ENCODE measurements at places on chromosomes 3 and 15. TPM values are rescaled to one million over a fixed set of nuclear protein-coding genes. Genes with fewer than 3 reads are reported as not detected.

DNA sequence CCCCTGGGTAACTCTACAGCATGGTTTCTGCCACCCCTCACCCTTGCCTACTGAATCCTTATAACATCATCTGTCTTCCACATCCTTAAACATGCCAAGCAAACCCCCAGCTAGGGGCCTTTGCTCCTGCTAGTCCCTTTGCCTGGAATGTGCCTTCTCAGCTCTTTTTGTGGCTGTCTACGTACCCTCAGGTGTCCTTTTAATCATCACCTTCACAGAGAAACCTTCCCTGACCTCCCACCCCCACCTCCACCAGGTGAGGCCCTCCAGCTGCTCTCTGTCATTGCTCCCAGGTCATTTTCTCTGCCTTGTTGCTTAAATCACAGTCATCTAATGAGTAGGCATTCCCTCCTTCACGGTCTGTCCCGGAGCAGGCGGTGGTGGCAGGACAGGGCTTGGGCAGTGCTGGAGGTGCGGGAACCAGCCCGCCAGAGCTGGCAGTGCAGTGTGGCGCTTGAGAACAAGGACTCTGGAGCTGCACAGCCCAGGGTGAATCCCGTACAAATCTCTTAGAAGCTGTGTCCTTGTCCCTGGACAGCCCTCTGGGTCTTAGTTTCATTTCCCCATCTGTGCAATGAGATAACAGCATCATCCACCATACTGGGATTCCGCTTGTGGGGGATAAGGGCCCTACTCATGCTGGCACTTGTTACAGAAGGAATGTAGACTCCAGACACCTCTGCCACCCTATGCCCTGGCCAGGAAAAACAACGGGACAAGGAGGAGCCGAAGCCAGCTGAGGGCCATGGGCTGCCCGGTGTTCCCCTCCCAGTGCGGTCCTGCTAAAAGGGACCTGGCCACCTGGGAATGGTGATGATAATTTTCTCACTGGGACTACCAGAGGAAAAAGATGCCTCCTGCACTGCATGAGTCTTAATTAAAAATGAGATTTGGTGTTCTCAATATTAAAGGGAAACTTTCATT, 52.1 kb upstream of the IQSEC1 start:
- no peak for DNase-seq

DNA sequence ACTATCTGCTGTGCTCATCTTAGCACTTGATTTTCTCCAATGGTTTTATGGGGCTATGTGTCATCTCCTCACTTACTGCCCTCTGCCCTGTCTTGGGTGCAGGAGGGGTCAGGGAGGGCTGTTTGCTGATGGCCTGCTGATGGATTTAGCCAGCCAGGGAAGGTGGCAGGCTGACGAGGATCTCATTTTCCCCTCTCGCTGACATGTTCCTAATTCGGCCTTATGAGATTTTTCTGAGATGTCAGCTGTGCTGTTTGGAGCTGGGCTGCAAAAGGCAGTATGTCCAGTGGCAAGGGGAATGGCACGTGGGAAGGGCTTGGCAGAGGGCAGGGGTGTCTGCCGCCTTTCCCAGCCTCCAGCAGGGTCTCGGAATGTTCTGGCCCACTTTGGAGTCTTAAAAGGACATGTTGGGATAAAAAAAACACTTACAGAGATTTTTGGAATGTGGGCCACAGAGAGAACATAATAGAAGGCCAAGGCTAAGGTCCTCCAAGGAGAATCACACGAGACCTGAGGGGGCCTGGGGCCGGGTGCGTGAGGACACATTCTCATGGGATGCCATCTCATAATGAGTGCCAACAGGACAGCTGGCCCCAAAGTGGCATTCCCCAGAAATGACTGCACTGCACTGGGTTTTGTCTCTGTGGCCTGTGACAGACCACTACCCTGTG, 303.8 kb downstream of the TLE3 start:
- DNase-seq: no peak

DNA sequence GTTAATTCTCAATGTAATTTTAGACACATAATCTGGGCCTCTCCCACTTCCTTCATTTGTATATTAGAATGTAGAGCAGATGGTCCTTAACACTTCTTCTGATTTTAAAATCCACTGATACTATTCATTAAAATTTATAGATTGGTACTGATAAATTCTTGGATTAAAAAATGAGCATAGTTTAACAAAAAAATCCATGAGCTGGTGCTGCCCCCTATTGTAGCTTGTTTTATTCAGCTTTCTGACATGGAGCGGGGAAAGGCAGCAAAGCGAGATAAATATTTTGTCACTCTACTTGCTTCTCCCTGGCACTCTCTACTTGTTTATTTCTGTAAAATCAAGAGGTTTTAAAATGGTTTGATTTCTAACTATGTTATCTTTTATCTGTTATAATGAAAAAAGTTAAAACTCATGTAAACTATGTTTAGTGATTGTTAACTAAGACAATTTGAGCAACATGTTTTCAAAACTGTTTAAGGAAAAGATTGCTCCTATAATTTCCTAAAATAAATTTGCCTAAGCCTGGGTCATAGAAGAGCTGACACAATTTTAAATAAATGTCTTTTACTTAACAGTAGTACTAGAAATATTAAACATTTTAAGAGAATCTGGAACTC, 26.5 kb upstream of the PLOD2 start:
- no peak for DNase-seq

- no peak for DNase-seq
Observed at GRCh38 chr3:171807806-171808205, 2.5 kb downstream of the PLD1 start.

DNA sequence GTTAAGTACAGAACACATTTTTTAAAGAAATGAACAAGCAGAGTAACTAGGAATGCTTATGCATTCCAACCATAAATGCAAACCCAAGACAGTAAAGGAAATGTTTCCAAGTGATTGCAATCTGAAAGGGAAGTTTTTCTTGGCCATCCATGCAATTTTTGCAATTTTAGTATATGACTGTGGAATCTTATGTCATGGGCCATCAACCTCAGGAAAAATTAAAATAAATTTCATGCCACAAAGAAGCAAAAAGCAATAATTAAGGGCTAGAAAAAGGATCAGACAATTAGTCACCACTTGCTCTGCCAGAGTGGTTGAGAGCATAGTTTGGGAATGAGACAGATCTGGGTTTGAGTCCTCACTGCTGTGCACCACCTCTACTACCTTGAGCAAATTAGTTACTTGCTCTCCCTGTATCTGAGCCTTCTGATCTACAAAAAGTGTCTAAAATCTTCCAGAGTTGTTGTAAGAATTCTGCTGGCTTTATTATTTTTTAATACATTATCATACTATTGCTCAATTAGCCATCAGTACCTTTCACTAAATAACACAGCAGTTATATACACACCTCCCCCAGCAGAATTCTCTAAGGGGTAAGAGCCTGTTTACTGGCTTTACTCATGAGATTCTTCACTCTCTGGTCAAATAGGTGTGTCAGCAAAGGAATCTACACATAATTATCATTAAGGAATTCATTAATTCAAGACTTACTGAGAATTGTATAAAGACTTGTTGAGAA, 49.7 kb upstream of the FBN1 start:
- DNase-seq: no peak

- DNase-seq: no peak
Observed at GRCh38 chr3:68485051-68485450, 447.3 kb downstream of the TAFA4 start.

DNA sequence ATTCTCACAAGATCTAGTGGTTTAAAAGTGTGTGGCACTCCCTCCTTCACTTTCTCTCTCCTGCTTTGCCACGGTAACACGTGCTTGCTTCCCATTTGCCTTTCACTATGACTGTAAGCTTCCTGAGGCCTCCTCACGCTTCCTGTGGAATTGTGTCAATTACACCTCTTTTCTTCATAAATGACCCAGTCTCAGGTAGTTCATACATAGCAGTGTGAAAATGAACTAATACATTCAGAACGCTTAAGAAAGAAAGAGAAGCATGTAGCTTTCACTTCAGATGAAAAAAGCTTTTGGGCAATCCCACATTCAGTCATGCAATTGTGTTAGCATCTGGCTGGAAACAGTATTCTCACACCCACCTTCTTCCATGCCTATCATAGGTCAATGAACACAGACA, 24.4 kb downstream of the P3H2 start:
- no peak for DNase-seq

- DNase-seq: no peak
Observed at GRCh38 chr3:157285966-157286365, 126.0 kb upstream of the CCNL1 start.

DNA sequence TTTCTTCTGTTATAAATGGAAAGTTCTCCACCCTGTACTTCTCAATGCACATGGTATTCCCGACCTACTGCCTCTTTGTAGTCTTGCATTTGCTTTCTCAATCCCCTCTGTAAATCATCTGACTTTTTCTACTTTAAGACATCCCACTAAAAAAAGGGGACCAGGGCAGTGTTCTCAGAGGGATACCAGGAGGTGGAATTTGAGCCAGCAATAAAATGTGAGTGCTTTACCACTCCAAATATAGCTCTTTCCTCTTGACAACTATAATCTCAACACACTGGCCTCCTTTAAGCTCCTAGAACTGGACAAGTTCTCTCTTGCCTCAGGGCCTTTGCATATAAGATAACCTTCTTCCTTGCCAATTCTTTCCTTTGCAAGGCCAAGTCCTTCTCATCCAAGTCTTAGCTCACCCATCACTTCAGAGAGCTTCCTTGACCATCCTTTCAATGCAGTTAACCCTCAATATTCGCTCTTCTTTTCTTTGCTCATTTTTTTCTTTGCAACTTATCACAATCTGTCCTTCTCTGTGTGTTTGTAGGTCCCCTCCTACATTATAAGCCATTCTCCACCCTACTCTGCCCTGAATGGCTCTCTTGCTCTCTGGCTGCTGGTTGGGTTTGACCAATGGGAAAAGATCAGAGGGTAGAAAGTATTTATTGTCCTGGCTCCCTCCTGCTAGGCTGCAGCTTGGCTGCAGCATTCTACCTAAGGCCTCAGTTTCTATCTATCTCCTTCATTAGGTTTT, 93.4 kb downstream of the PRICKLE2 start:
- no peak for DNase-seq

- no peak for DNase-seq
Observed at GRCh38 chr3:46690798-46691197, 2.7 kb downstream of the ALS2CL start.

- peak; percentile 72 for DNase-seq
Observed at GRCh38 chr3:102059145-102059943, 210.0 kb downstream of the NFKBIZ start.

DNA sequence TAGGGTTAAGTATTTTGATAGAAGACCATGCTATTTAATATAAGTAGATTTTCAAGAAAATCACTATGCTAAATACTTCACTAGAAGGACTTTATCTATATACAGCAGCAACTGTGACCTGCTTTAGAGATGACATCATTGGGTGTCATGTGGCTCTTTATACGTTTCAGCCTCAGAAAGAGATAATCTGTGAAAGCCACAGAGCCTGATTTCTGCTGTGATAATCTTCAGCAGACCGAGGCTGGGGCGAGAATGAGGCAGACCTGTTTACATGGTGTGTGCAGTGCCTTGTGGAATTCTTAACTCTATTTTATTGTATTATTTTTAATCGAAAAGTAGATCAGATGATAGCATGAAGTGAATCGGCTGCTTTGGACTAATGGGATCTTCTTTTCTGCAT, 471.2 kb downstream of the MFSD1 start:
- no peak for DNase-seq

- DNase-seq: no peak
Observed at GRCh38 chr3:150912501-150912900, 7.3 kb upstream of the MINDY4B start.

DNA sequence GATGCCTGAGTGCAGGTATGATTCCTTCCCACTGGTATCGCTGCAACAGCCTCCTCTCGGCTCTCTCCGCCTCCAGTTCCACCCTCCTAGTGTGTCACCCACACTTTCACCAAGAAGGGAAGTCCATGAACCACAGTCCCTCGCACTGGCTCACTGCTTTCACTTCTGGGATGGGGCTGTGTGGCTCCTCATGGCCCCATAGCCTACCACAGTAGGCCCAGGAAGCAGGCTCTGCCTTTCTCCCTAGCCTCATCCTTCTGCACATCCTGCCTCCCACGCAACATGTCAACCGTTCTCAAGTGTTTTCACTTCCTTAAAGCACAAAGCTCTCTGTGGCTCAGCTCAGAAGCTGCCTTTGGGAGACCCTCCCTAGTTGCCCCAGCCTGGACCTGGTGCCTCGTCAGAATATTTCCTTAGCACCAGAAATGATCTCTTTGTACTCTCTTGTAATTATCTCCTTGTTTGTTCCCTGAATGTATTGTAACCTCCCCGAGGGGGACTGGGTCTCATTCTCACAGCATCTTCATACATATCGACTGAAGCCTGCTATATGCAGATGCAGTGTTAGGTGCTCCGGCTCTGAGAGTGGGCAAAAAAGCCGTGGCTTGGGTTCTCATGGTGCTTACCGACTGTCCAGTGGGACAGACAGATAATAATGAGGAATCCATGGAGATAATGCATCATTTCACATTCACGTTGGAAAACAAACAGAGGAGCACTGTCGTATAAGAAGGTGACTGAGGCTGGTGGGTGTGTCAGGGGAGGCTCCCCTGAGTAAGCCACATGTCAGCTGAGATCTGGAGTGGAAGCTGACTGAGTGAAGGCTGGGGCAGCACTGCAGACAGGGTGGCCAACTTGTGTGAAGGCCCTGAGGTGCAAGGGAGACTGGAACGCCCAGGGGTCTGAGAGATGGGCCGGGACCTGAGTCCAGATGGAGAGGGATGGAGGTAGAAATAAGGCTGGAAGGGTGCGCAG, 107.1 kb downstream of the DGKG start:
- peak; percentile 83 for DNase-seq

DNA sequence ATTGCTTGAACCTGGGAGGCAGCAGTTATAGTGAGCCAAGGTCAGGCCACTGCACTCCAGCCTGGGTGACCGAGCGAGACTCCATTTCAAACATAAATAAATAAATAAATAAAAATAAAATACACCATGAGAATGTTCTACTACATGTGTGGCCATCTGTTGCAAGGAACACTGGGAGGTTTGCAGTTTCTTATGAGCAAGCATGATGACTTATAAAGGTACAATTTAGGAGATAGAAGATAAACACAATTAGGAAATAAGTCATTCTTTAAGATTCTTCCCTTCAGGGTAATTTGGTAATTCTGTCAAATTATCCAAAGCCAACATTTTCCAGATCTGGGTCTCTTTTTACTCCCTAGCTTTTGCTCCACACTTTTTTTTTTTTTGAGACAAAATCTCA, 13.4 kb downstream of the HTR3C start:
- no peak for DNase-seq

DNA sequence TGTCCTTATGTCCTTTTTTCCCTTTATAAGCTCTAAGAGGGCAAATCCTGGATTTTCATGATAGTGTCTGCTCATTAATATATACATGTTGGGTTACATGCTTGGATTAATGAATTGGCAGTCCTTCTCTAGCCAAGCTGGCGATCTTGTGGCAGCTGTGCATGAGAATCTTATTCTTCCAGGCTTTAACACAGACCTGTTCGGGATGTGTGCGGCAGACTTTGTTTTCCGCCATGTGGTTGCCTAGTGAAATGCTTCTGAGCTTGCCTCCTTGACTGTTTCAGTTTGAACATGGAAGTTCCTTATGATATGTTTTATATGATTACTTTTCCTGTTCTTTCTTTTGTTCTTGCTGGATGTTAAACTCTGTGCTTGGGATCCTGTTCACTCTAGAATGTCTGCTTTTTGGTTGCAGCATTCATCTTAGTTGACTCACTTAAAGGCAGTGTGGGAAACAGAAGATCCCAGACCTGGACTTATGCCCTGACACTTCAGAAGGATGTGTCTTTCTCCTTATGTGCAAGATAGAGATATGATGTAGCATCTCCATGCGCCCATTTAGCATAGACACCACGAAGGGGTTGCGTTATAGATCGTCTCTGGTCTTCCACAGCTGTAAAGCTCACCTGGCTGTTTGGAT, 7.2 kb downstream of the CHCHD6 start:
- no peak for DNase-seq

Gene TRPC1
- total RNA-seq: 3.8 TPM

Gene NR1I2
- total RNA-seq: 0.73 TPM

Gene TRH
- not detected for total RNA-seq
